ENCODE measurements at places on chromosomes 16 and 17.

GRCh38 chr16:35565626-35566025 is 2106.2 kb downstream of the TP53TG3F start:
- no peak for DNase-seq

DNA sequence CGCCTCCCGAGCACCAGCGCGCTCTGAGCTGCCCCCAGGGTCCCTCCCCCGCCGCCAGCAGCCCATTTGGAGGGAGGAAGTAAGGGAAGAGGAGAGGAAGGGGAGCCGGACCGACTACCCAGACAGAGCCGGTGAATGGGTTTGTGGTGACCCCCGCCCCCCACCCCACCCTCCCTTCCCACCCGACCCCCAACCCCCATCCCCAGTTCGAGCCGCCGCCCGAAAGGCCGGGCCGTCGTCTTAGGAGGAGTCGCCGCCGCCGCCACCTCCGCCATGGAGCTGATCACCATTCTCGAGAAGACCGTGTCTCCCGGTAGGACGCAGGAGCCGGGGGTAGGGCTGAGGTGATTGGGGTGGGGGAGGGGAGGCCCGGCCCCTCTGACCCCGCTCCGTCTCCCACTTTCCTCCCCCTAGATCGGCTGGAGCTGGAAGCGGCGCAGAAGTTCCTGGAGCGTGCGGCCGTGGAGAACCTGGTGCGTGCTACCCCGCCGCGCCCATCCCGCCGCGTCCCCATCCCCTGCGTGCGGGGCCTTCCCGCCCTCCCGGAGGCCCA is 329 bp downstream of the KPNB1 start:
- DNase-seq, result no peak

DNA sequence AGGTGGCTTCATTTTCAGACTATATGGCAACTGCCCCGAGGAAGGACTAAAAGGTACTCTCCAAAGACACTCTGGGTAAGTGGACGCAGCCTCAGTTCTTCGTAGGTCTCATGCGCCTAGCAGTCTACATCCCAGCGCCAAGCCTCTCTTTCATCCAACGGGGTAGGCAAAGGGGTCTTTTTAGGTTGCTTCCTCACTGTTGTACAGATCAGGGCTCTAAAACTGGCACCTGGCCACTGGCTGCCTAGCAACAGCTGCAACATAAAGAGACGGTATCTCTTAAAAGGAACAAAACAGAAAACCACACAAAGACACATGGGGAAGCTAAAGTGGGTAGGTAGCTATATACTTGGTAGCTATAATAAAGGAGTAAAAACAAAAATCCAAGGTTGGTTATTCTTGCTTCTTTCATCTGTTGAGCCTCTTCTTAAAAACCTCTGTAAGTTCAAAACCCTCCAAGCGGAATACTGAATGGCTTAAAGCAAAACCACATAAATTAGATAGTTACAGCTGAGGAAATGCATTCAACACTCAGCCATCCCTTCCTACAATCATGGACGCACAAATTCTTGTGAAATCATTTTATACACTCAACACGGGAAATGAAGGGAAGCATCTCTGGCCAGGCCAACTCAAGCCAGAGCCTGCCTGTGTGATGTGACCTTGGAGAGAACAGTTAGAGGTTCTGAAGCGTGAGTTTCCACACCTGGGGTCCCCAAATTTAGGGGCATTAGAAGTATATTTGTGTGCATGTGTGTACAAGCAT is 22.7 kb downstream of the CYTH1 start:
- no peak for DNase-seq

- DNase-seq, result no peak
Observed at GRCh38 chr17:45150911-45151809, 2.9 kb downstream of the HEXIM1 start.

DNA sequence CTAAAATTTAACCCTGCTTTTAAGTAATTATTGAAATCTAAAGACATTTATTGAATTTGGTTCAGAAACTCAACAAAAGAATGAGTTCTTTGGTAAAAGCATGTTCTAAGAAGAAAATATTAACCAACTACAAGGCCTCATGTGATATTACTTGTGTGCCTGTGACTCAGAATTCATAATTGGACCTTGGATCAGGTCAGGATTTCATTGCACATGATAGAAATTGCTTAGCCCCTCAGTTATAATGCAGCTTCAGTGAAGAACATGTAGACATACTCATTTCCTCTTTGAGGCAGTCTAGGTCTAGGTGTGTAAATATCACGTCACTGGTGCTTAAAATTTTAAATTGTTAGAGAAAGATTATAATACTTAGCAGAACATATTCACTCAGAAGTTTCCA is 410.0 kb upstream of the SOX9 start:
- no peak for DNase-seq

DNA sequence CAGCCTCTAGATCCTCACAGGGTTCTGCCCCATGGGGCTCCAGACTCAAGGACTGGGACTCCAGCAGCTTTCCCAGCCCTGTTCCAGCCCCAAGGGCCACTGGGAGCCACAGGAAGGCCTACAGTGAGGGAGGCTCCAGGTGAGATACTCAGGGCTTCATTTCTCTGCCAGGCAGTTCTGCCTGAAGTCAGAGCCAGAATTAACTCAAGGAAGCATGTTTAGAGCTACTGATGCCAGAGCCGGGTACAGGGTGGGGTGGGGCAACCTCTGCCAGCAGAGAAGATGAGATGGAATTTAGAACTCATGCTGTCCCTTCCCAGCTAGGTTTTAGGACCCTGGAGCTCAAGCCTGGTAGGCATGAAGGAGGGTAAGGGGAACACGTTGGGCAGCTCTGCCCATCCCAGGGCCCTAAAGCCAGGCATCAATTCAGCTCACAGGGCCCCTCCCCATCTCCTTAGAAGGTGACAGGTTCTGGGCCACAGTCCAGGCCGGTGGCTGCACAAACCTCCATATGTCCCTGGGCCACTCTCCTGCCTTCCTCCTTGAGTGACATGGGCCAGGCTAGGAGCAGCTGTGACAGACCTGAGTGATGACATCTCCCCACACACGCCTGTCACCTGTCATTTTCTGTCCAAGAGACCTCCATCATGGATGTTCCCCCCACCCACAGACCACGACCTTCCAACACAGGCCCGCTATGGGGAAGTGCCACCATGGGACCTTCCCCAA is 24.5 kb upstream of the SPPL2C start:
- DNase-seq, result no peak

GRCh38 chr16:1101133-1101532 is 5.1 kb upstream of the C1QTNF8 start:
- DNase-seq, result no peak

- DNase-seq, result no peak
Observed at GRCh38 chr16:67162506-67163163, 1.9 kb upstream of the HSF4 start.

- no peak for DNase-seq
Observed at GRCh38 chr16:73216932-73217331, 169.0 kb upstream of the ZFHX3 start.

DNA sequence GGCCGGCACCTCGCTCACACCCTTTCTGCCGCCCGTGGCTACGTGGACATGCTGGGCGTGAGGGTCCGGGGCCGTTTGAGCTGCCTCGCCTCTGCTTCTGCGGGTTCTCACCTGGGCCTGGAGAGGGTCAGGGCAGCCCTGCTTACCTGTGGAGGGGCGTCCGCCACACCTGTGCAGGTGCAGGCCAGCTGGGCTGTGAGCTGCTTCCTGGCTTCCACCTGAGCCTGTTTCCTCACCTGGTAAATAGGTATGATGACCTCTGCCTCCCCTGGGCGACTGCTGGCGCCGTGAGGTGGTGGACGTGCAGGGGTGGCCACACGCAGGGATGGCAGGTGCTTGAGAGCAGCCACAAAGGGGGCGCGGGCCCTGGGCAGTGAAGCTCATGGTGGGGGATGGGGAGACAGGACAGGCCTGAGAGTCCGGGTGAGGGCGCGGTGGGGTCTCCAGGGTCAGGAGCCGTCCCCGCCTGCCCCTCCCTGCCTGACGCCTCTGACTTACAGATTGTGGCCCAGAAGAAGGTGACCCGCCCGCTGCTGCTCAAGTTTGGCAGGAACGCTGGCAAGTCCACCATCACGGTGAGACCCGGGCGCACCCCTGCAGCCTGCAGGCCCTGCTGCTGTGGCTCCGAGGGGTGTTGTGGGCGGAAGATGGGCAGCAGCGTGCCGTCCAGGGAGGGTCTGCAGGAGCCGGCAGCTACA is 7.8 kb downstream of the CPNE7 start:
- DNase-seq, result no peak
